ENCODE measurements at places on chromosomes 12 and 14.

- no peak for DNase-seq
Observed at GRCh38 chr12:64496839-64497400, 45.0 kb downstream of the TBK1 start.

DNA sequence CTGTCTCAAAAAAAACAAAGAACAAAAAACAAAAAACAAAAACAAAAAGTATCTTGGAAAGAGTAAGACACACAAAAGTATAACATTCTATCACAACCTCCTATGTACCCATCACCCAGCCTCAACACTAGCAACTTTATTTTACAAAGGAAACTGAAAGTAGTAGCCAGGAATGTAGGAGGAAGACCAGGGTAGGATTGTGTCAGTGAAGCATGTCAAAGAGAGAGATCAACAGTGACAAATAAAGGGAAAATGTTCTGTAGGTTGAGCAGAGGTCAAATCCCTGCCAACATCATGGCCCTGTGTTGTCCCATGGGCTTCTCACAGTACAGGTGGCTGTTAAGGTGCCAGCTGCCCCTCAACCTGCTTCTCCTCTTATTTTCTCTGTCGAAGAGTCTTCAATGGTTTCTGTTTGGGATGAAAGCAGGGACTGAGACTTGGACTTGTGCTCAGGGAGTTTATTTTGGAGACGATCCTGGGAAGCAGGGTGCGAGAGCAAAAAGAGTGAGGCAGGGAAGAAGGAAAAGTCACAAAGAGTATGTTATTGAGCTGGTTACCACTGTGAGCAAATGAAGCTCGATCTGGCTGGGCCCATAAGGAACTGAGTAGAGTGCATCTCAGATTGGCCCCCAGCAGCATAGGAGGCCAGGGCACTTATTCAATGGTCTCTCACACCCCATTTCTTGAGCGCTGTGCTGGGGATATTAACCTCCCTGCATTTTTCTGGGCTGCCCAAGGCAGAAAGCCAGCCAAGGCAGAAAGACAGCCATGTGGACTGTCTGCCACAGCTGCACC lies 29.4 kb upstream of the CTDSP2 start:
- no peak for DNase-seq

- DNase-seq = no peak
Observed at GRCh38 chr12:44647917-44648690, 228.0 kb downstream of the NELL2 start.

DNA sequence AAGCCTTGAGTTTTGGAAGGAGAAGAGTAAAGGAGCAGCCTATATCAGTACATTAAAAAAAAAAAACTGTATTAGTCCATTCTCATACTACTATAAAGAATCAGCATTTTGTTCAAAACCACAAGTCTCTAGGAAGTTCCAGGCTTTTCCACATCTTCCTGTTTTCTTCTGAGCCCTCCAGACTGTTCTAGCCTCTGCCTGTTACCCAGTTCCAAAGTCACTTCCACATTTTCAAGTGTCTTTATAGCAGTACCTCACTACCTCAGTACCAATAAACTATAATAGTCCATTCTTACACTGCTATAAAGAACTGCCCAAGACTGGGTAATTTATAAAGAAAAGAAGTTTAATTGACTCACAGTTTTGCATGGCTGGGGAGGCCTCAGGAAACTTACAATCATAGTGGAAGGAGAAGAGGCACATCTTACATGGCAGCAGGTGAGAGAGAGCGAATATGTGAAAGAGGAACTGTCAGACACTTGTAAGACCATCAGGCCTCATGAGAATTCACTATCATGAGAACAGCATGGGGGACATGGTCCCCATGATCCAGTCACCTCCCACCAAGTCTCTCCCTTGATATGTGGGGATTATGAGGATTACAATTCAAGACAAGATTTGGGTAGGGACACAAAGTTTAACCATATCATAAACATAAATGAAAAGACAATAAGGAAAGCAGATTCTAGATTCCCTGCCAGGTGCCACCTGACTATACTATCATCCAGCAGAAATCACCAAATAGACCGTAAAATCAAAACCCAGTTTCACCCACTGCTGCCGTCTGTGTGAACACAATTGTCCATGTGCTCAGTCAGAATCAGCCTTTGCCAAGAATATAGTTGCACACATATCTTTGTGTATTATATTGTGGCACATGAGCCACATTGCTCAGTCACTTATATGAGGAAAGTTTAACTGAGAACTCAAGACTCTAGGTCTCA lies 27.8 kb downstream of the TOGARAM1 start:
- DNase-seq = no peak

DNA sequence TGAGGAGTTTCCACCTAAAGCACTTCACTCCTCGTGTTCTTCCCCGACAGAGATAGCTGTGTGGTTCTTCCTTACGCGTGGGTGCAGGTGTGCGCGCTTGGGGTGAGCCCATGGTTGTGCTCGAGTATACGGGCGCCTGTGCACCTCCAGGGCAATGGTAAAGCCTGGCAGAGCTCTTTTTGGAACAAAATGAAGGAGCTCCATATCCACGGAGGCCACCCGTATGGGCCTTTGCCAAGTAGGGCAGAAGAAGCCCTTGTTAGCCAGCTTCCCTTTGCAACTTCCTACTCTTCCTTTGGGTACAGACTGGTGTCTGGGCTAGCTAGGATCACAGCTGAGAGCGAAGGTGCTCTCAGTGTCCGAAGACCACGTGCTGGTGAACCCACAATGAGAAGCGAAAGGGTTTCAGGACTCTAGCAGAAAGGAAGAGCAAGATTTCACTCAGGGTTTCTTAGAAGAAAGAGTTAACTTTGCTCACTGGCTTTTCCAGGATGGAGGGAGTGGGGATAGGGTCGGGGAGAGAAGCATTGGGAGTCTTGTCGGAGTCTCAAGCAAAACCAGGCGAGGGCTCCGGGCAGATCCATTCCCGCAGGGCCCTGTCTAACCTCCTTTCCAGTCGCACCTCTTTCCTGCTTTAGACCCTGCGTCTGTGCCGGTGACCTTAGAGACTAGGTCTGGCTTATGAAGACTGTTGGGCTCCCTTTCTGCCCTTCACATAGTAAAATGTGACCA lies 960 bp upstream of the LRFN5 start:
- DNase-seq = peak; percentile 82

DNA sequence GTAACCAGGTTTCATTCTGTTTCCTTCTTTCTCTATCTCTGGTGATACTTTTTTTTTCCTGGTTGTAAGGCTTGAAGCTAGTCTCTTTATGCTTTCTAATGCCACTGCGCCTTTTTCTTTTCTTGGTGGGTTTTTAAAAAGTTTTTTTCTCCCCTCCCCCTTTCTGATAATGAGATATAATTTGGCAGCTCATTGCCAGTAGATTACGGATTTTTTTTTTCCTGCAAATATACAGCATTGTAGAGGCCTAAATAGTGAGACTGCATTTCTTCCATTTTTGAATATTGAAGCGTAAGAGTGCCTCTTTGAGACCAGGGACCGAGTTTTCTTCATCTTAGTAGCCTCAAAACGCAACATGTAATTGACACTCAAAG lies 1.1 kb downstream of the PAPOLA start:
- no peak for DNase-seq

DNA sequence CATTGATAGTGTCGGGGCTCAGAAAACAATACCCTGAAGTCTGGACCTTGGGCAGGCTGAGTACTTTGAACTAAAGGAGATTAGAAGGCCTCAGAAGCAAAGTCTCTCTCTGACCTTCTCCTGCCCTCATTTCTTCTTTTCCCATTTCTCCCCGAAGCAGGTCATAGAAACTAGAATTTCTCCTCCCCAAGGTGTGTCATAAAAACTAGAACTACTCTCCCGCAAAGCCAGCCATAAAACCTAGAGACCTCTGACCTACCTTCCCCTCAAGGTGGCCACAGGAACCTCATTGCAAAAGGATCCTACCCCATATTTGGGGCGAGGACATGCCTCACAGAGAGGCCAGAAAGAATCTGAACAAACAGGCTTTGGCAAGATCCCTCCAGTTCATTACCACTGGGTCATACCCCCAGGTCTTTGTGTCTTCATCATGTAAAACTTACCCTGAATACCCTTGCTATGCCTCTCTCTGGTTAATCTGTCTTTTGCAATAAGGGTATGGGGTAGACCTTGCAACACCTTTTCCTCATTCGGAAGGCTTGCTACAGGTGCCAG lies 64.7 kb upstream of the ZFP36L1 start:
- DNase-seq = no peak

GRCh38 chr14:38507299-38507698 lies 251.4 kb upstream of the CLEC14A start:
- DNase-seq = no peak

GRCh38 chr14:90536511-90537191 lies 139.8 kb downstream of the CALM1 start:
- DNase-seq = no peak

- DNase-seq = peak; percentile 65
Observed at GRCh38 chr14:56482310-56482911, 97.2 kb upstream of the TMEM260 start.

DNA sequence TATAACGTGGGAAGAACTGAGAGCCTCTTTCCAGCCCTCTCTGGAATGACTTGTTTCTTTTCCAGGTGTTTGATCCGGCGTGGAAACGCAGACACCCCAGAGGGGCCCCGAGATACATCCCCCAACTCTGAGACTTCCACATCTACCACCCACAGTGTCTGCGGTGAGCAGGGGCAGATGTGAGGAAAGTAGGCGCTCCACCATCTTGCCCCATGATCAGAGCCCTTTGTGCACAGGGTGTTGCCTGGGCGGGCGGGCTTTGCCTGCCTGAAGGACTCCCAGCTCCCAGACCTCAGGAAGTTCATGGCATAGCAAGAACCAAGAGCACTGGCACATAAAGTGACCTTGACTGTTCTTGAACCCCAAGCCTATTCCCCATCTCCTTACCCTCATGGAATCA lies 2.8 kb downstream of the CARMIL3 start:
- DNase-seq = no peak

DNA sequence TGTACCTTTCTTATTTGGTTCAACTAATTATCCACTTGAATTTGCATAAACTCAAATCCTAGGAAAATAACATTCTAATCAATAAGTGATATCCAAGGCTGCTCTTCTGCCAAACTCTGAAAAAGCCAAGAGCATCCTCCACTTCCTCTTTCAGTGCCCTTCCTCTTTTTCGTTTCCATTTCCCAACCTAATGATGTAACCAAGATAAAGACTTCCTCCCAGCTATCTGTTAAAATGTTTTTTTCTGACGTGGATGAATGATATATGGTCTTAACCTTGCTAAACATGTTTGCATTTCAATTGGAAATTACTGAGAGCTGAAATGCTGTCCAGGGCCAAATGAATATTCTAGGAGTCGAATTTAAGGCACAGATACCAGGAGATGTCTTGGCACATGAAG lies 459.5 kb upstream of the PDE3A start:
- DNase-seq = no peak

DNA sequence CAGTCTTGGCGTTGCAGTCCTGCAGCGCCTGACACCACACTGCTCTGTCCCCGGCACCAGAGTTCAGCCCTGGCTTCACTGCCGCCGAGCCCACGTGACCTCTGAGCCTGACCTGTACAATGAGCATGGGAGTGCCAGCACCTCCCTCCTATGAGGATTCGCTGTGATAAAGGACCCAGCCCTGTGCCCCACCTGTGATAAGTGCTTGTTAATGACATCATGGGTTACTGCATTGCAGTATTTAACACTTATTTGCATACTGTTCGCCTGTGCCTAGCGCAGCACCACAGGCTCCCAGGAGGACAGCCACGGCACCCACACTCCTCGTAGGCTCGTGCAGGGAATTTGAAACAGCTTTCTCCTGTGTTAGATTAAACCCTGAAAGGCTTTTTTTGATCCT lies 118.2 kb upstream of the GSC start:
- no peak for DNase-seq

DNA sequence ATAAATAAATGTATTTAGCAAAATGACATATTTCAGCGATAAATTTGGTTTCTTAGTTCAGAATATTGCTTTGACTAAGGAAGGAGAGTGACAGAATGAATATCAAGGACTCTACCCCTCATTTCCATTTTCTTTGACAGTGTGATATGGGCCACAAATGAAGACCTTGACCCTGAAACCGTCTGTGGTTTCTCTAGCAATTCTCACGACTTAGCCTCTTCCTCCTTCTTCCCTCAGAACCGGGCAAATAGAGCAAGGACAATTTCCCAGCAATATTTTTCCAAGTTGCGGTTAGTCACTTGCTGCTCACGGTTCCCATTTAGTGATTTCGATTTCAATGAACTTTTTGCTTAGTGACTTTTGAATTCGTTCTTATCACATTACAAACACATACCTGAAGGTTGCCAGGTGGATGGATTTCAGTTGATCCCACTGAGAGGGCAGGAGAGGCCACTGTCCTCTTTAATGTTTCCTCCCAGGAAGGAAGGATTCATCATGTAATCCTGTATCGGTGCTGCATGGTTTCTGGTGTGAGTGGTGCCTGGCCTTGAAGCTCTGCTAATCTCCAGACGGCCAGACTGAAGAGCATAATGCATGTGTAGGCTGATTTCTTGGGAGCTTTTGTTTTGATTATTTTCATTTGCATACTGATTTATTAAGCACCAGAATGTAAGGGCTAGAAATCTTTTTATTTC lies 77.6 kb downstream of the CHST11 start:
- DNase-seq = no peak

- peak; percentile 4 for DNase-seq
Observed at GRCh38 chr14:94009767-94010166, 12.7 kb downstream of the CCDC197 start.

- DNase-seq = no peak
Observed at GRCh38 chr14:31300296-31300695, 92.7 kb upstream of the HECTD1 start.

- DNase-seq = no peak
Observed at GRCh38 chr12:89863493-89863938, 154.9 kb upstream of the ATP2B1 start.

GRCh38 chr12:96466939-96467751 lies 22.2 kb upstream of the CFAP54 start:
- peak; percentile 97 for DNase-seq

Data from DMS53 (cell line).